ENCODE measurements at places on chromosomes 13 and 19.
A peak's percentile ranks its signal among the peaks of the same experiment; 100 is the strongest.

GRCh38 chr19:45863335-45863839, 440 bp upstream of the SYMPK start:
- DNase-seq = no peak

- DNase-seq = peak; percentile 34
These were observed at the start of gene POU4F1 for GRCh38 chr13:78603240-78603957. POU4F1 (minus strand) TSS chr13:78603552; CDS start chr13:78603326, 226 bp downstream.

- peak; percentile 56 for DNase-seq
These were observed 143.8 kb upstream of the RXFP2 start for GRCh38 chr13:31595563-31595962.

GRCh38 chr19:31252441-31252840, 96.8 kb downstream of the TSHZ3 start:
- DNase-seq = no peak

DNA sequence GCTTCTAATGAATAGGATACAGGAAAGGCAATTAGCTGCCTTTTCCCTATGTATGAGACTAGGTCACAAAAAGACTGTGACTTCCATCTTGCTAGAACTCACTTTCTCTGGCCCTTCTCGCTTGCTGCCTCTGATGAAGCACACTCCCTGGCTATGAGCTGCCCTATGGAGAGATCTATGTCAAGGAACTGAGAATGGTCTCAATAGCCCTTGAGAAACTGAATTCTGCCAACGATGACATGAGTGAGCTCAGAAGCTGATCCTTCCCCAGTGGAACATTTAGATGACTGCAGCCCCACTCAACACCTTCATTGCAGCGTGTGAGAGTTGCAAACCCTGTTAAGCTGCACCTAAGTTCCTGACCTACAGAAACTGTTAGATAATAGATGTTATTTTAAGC, 309.8 kb downstream of the COG6 start:
- no peak for DNase-seq

DNA sequence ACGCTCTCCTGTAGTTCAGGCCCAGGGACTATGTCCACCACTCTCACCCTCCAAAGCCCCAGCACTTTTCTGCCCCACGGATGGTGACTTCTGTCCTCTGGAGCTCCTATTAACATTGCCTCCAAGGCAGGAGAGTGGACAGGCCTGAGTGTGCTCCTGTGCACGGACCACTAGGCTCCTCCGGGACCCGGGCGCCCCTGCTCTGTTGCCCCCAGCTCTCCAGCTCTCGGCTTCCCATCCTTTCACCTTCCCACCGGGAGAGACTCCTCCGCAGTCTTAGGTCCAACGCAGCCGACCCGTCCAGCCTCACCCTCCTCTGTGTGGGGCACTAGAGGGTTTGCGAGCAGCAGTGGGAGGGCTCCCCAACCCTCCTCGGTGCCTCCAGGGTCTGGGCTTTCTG, 30.4 kb downstream of the CAPN12 start:
- no peak for DNase-seq

GRCh38 chr13:41145136-41145908, 12.7 kb upstream of the KBTBD6 start:
- peak; percentile 74 for DNase-seq

GRCh38 chr13:51360489-51360888, 21.0 kb downstream of the SERPINE3 start:
- DNase-seq = no peak

- DNase-seq = peak; percentile 5
These were observed 212.7 kb downstream of the DIAPH3 start for GRCh38 chr13:59951011-59951410.

GRCh38 chr19:4877753-4878490, 10.5 kb upstream of the PLIN3 start:
- no peak for DNase-seq

DNA sequence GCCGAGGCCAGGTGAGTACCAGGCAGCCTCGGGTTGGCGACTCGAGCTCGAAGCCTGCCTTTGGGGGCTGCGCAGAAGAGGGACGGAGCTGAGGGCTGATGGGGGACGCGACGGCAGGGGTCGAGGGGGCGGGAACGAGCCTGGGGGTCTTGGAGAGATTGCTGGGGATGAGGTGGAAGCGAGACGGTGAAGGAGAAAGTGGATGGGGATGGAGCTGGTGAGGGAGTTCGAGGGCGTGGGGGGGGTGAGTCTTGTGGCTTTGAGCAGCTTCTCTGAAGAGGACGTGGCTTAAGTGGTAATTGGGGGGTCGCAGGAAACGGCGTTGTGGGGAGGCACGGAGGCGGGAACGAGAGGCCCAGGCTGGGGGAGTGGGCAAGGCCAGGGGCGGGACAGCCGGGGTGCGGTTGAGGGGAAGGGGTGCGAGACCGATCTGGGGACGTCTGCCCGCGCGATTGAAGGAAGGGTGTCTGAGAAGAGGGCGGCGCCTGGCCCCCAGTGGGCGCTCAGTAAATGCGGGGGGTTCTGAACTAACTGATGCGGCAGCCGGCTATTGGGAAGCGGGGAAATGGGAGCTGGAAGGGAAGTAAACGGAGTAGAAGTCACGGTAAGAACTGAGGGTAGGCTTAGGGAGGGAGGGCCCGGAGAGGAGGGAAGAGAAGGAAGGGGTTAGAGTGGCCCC, 426 bp downstream of the MYO9B start:
- peak; percentile 59 for DNase-seq

GRCh38 chr13:110412132-110412914, 105.2 kb downstream of the COL4A2 start:
- DNase-seq = peak; percentile 100

Data from fibroblast of skin of right biceps (primary cell).